D721Med (cell line): ENCODE measurements at places on chromosomes 5 and 9.

DNA sequence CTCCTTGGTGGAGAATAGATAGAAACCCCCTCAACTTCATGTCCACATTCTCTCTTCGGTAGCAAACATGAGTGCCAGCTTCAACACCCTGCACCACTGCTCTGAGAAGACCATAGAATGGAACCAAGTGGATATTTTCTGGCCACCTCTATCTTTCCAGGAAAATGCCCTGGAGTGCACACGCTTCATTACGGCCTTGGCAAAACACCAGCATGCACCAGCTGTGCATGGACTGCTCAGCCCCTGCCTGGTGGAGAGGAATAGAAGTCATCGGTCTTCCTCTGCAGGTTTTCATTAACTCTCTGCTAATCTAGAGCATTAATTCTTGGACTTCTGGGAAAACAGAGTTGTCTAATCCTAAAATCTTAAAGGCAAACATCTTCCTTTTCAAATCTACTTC is 211.6 kb upstream of the TMEM161B start:
- DNase-seq: no peak

DNA sequence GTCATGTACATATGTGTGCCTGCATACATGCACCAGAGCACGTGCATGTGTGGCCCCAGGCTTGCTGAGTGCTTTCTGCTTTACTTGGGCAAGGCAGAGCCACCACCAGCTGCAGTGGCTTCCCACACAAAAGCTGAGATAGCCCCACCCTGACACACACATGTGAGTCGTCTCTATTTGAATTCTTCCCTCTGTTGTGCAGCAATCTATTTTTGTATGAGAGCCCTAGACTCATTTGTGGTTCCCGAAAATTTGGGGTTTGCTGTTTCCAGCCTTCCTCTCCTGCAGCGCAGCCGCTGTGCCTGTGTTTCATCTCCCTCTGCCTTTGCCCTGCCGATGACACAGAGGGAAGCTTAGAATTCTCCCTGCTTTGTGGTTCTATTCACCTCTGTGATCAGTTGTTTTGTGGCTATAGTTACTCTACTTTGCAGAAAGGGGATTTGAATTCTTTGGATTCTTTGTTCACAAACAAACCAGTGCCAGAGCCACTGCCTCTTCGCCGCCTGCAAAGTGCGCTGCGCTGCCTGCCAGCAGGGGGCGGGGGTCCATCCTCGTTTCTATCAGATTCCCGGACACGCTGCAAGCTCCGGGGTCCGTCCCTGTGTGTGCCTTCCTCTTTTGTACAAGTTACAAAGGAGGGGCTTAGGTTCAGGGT is 95.8 kb upstream of the DAP start:
- peak; percentile 41 for DNase-seq

DNA sequence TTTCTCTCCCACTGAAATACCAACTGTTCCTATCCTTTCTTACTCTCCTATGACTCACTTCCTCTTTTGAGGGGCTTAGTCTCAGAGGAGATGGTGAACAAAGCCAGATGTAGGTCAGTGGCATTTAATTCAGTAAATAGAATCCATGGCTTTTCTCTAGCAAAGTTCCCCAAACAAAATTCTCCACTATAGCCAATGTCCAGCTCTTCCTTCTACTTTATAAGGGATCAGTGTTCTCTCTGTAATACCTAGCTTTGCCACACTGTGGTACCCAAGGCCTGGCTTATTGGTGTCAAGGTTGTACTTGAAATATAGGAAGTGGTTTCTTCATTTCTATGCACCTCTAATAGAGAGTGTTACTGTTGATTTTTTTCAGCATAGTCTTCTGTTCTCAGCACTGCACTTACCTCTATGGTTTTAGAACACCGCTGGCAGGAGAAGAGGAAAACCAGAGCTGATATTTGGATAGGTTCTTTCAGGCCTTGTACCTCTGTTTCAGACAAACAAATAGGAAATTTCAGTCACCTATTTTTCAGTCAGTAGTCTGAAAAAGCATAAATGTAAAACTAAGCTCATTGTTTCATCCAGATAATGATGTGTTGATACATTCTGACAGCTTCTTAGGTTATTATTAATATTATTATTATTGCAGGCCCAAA is 40.6 kb upstream of the ITGA2 start:
- DNase-seq: no peak

DNA sequence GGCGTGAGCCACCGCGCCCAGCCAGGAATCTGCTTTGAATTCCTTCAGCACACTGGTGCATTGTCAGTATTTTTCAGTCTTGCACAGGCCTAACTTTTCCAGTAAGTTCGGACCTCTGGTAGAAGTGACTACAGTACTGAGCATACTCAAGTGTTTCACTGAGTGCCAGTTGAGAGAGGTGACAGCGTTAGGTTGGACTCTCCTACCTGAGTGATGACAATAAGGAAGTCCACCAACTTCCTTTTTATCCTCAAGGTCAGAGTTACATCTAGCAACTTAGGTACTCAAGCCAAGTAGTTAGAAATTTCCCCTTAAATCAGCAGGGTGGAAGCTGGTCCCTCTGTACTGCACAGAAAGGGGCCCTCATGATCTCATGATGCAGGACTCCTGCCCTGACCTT is 26.0 kb upstream of the FSD1L start:
- no peak for DNase-seq

- DNase-seq: no peak
These were observed 203.1 kb upstream of the ACTBL2 start for GRCh38 chr5:57685516-57686255.

DNA sequence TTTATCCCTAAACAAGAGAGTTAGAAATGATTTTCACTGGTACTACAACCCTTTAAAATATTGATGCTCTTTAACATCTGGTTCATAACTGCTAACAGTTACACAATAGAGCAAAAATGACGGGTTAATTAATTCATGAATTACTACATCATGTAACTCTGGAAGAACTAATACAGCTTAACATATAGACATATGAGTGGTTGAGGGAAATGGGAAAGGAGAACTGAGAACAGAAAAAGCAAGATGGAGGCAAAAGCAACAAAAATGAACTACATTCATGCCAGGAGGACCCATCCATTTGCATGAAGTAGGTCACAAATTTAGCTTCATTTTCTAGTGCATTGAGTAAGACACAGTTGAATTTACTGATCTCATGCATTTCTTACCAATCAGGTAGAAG is 61.8 kb downstream of the C9 start:
- no peak for DNase-seq

GRCh38 chr9:127397646-127398274 is 791 bp downstream of the SLC2A8 start:
- no peak for DNase-seq

DNA sequence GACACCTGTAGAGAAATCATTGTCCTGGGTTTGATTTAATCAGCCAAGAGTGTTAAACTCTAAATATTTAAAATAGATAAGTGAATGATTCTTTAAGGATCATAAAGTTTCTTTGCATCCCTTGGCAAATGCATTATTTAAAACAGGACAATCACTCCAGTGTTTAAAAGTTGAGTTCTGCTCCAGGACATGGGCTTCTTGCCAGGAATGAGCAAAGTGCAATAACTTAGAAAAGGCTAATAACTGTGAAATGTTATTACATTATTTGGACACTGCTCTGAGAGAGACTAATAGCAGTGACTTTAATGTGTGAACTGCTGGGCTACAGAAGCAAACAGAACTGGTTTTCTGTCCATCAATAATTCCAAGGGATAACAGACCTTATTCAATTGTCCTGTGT is 283.3 kb downstream of the GABRB2 start:
- DNase-seq: no peak

DNA sequence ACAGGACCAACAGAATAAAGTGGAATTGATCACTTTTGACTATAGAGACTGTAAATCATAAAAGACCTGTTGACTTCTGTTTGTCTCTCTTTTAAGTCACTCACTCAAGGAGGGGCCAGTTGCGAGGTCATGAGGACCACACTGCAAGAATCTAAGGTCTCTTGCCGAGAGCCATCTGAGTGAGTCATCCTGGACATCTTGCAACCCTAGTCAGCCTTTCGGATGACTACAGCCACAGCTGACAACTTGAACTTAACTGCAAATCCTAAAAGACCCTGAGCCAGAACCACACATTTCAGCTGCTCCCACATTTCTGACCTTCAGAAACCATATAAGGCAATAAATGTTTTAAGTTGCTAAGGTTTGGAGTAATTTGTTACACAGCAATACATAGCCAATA is 129.7 kb upstream of the RAD23B start:
- DNase-seq: no peak

GRCh38 chr5:35990941-35991611 is at the start of gene UGT3A1:
Gene UGT3A1 (minus strand): TSS chr5:35991390. CDS start chr5:35991240, 150 bp downstream.
- no peak for DNase-seq

- DNase-seq: no peak
These were observed 1748.2 kb downstream of the EFNA5 start for GRCh38 chr5:105922574-105922973.

DNA sequence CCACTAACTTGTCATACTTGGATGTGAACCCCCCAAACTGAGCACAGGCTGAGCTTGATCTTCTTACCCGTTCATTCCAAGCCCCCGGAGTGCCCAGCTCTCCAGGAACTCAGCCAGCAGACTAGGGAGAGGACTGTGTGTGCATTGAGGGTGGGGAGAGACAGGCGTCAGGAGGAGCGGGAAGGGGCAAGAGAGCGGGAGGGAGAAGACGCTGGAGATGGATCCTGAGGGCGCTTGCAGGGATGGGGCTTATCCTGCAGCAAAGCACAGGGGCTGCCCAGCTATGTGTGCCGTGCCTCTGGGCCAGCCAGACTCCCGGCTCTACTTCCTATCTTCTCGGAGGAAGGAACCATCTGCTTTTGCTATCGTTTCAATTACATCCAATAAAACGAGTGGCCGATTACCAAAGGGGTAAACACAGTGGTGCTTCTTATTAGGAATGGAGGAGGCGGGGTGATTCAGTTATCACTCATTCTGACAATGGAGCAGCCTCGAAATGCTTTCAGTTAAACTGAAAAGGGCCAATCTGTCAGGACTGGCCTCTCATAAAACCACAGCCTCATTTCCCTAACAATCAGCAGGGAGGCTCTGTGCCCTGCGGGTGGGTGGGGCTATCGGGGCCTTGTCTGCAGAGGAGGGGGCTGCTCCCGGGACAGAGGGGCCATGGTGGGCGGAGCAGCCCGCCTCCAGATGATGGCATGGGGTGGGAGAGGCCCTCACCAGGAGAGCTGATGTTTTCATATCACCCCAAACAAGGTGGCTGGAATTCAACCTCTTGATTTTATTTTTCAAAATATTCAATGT is 168.2 kb downstream of the DAB2IP start:
- no peak for DNase-seq

DNA sequence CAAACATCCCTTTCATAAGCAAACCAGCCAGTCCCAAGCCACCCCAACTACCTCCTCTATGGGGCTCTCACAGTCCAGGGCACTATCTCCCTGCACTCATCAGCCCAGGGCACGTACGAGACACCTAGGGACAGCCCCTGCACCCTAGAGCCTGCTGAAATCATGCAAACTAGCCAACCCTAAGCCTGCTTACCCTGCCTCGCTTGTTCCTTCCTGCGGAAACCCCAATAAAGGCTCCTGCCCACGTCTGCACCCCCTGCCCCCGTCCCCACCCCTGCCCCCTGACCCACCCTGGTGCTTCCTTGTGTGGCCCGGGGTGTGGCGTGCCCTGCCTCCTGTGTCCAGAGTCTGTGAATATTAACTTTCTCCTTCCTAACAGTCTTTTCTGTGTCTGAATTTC is 135.9 kb downstream of the GADD45G start:
- DNase-seq: no peak

- DNase-seq: no peak
These were observed 42.4 kb upstream of the SV2C start for GRCh38 chr5:76040806-76041205.

DNA sequence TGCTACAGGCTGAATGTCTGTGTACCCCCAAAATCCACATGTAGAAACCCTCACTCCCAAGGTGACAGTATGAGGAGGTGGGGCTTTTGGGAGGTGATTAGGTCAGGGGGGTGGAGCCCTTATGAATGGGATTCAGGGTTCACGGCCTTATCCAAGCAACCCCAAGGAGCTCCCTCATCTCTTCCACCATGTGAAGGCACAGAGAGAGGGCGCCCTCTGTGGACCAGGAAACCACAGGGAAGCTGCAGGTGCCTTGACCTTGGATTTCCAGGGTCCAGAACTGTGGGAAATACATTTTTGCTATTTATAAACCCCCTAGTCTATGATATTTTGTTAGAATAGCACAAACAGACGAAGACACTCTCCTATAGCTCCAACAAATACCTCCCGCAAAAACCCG is 53.6 kb upstream of the IRX2 start:
- DNase-seq: no peak

DNA sequence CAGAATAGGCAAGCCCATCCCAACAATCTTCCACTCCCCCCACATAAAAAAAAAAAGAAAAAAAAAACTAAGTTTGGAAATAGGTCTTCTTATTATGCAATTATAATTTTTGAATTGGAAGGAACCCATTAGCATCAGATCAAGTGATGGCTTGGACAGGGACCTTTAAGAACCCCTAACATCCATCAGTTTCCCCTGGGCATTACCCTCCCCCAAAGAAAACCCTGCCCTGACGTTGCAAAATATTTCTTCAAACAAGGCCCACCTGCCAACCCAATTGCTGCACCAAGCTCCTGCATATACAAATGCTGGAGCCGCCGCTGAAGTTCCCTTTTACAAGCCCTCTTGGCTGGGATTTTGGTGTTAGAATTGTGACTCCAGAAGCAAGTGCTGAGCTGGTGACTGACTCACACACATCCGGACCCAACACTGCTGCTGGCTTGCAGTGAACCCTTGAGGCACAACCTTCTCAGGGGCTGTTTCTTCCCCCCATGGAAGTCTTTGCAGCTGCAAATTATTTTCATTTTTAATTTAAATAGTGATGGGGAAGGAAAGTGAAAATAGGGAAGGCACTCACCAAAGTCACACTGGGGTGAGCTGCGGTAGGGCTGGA is 56.1 kb upstream of the AFAP1L1 start:
- no peak for DNase-seq

- peak; percentile 56 for DNase-seq
These were observed 47.1 kb upstream of the CTSL start for GRCh38 chr9:87678650-87679355.

DNA sequence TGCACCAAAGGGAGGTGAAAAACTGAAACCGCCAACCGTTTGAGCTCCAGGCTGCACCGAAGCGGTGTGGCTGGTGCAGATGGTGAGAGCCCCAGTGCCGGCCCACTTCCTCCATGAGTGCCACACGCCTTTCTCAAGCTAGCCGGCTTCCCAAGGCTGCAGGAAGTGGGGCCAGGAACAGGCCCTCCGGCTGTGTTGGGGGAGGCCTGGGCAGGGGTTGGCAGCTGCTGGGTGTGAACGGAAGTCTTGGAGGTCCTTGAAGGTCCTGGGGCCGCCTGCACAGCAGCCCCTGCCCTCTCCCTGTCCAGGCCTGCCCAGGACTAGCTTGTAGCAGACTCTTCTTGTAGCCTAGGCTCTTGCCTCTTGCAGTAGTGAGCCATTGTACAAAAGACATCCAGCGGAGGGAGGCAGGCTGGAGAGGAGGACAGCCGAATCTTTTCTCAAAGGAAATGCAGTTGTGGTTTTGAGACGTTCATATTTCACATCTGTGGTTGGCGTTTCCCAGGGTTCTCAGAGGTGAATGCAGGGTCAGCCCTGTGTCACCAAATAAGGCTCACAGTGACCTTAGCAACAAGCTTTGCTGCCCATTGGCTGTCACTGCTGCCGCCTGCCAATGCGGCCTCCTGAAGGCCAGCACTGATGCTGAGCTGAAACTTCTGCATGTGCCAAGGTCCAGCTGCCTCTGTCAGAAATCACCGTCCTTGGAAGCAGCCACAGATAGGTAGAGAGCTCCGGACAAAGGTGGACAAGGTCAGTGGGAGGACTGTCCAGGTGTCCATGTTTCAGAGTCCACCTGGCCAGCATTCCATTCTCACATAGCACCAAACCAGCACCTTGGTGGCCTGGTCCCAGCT is 23.9 kb downstream of the IRF1 start:
- no peak for DNase-seq

- no peak for DNase-seq
These were observed 176.3 kb downstream of the MACROH2A1 start for GRCh38 chr5:135222771-135223170.
